Inflammatory macrophage (primary cell): ENCODE measurements at places on chromosomes 6 and 20.

- peak; percentile 11 for DNase-seq
Observed at GRCh38 chr6:169868458-169868857, 117.0 kb downstream of the ERMARD start.

DNA sequence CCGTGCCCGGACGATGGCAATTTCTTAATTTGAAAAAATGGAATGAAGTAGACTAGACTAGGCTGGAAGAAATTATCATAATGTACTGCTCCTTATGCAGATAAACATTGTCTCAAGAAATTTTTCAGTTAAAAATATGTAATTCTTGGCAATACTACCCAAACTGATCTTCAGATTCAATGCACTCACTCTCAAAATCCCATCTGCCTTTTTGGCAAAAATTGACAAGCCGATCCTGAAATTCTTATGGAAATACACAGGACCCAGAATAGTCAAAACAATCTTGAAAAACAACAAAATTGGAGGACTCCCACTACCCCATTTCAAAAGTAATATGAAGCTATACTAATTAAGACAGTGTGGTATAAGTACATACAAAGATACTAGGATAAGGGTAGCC is 19.0 kb downstream of the SLC23A2 start:
- DNase-seq, result no peak

DNA sequence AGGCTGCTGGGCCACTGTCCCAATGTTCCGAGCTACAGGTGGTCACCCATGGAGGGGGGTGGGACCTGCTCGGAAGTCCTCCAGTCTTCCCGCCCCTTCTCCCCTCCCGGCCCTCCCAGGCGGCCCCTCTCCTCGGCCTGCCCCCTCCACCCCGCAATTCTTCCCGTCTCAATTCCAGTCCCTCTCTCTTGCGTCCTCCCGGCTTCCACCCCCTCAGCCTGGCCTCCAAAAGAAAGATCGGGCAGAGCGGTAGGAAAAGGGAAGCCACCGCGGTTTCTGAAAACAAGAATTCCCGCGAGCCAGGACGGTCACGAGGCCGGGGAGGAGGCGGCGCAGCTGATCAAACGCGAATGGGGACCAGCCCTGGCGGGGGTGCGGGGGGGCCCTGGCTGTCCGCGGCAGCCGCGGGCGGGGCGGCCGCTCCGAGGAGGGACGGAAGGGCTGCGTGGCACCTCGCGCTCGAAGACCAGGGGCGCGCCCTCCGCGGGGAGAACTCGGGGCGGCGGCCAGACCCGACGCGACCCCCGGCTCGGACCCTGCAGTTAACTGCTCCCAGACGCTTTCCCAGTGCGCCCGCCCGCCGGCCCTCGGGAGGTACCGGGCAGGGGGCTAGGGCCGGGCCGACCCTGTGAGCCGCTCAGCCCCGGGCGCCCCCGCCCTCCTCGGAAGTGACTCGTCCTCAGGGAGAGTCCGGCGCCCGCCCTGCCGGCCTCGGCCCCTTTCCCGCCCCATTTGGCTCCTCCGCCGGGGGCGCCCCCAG is 1.0 kb downstream of the PXDC1 start:
- DNase-seq, result peak; percentile 88

DNA sequence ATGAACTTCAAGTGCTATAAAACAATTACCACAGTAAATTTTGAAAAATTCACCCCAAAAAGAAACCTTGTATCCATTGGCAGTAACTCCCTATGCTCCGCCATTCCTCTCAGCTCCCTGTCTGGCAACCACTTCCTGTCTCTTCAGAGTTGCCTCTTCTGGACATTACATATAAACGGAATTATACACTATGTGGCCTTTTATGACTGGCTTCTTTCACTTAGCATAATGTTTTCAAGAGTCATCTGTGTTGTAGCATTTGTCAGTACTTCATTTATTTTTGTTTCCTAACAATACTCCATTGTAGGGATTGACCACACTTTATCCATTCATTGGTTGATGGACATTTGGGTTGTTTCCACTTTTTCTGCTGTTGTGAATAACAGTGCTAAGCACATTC is 50.1 kb downstream of the CEP43 start:
- no peak for DNase-seq

DNA sequence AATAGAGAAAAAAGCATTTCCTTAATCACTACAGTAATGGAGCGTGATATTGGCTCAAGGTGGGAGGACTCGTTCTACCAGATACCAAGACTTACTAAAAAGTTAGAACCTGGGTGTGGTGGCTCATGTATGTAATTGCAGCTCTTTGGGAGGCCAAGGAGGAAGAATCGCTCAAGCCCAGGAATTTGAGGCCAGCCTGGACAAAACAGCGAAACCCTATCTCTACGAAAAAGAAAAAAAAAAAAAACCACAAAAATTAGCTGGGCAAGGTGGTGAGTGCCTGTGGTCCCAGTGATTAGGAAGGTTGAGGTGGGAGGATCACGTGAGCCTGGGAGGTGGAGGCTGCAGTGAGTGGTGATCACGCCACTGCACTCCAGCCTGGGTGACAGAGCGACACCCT is 24.0 kb upstream of the ATRN start:
- no peak for DNase-seq

DNA sequence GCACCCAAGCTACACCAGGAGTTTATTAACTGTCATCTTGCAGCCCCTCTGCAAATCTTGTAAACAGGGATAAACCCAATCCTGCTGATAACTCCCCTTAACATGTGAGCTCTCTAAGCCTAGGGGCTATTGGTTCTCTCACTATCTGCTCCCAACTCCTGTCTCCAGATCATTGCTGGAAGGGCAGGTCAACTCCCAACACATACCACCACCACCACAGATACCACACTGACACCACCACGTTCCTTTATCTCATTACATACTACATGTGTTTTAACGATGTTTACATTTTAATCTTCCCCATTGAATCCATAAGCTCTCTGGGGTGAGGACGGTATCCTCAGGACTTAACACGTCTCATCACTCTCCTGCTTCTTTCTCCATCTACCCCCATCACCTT is 51.8 kb downstream of the SIM1 start:
- DNase-seq, result no peak

- no peak for DNase-seq
Observed at GRCh38 chr6:79824202-79824601, 123.2 kb downstream of the ELOVL4 start.

DNA sequence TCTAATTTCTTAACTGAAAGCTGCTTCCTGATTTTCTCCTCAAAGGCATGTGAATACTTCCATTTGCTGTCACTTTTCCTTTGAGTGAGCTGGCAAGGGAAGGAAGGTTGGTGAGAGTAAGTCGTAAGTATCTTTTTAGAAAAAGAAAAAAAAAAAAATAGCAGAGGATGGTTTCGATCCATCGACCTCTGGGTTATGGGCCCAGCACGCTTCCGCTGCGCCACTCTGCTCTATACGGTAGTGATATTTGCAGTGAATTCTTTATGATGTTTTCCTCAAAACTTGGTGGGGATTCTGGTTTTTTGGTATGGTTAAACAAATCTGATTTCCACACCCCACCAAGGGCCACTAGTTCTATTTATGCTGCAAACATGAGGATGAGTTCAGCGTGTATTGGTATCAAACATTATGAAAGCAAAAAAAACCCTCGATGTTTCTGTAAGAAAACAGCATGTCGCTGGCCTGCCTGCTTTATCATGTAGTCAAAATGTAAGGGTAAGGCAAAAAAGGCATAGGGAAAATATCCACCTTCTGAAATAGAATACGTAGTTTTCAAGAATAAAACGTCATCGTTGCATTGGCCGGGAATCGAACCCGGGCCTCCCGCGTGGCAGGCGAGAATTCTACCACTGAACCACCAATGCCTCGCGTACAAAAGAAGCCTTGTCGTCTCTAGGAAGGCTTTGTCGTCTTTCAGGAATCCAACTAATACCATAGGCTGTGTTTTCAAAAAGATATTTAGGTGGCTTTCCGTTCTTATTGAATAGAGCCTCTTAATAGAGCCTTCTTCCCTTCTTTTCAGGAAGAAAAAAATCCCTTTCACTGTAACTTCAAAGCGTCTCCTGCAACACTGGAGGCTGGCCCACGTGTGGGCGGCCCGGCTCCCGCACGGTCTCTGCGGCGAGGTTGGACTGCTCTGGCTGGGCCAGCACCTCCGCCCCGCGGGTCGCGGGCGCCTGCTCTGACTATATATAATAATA is 9.6 kb downstream of the OR2B2 start:
- peak; percentile 83 for DNase-seq

DNA sequence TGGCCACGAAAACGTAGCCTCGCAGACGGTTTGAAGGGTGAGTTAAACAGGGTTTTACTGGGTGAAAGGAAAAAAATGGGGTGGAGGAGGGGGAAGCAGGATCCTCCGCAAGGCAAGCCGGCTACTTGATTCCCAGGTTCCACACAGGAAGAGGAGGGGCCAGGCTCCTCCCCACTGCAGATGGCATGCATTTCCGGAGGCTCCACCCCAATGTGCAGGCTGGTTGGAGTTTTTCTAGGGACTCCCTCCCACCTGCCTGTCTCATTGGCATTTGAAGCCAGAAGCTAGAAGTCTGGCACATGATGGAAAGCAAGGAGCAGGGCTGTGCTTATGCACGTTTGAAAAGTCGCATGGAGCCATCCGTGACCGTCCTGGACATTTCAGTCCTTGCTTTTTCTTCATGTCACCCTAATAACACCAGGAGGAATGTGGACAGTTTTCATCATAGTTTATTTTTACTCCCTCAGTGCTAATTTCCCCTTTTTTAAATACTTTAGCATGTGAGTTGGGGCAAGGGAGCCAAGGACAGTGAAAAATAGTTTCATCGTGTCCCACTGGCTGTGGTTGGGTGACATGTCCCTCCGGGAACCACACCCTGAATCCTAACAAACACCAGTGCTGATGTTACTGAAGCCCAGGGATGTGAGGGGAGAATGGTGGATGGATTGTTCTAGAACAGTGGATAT is 100.1 kb upstream of the INSM1 start:
- peak; percentile 89 for DNase-seq

DNA sequence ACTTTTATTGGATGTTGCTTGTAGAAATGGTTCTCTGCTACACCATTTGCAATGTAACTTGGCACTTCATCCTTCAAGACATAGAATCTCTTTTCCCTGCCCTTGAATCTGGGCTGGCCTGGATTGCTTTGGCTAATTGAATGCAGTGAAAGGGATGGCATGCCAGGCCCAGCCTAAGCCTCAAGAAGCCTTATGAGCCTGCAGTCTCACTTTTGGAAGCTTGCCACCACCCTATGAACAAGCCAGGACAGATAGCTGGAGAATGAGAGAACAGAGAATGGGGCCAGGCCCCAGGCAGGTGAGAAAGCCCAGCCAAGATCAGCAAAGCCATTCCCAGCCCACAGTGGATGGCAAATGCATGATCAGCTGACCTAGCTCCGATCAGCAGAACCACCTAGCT is 350.7 kb upstream of the RNF24 start:
- DNase-seq, result no peak

DNA sequence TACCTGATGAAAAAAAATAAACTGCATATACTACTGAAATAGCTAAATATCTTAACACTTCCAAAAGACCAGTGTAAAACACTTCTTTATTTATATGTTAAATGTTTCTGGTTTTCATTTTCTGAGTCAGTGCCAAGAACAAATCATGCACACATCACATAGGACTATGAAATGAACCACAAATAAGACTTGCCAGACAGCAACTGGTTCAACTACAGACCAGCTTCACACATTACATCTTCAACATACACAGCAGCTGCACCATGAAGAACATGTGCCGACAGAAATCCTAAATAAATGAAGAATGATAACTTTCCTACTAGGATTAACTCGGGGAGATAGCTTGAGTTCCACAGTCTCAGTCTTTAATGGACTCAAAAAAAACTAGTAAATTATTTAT is 168.3 kb upstream of the STXBP5 start:
- DNase-seq, result no peak

DNA sequence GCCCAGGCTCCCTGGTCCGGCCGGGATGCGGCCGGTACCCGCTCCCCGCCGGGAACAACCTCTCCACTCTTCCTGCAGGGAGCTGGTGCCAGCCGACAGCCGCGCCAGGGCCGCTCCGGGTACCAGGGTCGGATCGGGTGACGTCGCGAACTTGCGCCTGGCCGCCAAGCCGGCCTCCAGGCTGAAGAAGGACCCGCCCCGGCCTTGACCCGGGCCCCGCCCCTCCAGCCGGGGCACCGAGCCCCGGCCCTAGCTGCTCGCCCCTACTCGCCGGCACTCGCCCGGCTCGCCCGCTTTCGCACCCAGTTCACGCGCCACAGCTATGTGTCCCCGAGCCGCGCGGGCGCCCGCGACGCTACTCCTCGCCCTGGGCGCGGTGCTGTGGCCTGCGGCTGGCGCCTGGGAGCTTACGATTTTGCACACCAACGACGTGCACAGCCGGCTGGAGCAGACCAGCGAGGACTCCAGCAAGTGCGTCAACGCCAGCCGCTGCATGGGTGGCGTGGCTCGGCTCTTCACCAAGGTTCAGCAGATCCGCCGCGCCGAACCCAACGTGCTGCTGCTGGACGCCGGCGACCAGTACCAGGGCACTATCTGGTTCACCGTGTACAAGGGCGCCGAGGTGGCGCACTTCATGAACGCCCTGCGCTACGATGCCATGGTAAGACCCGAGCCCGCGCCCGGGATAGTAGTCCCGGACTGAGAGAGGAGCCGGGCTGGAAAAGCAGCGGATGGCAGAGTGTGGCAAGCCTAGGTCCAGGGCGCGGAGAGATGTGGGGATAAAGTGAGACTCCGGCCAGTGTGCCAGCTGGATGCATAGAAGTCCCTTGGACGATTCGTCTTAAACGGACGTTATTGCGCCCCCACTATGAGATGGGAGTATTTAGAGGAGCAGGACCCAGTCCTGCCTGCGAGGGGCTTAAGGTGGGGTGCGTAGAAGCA is at the start of gene NT5E:
Gene NT5E (plus strand): TSS at position 266 of the 942 bp plus-strand sequence. CDS start 57 bp downstream, at position 323.
- no peak for DNase-seq

DNA sequence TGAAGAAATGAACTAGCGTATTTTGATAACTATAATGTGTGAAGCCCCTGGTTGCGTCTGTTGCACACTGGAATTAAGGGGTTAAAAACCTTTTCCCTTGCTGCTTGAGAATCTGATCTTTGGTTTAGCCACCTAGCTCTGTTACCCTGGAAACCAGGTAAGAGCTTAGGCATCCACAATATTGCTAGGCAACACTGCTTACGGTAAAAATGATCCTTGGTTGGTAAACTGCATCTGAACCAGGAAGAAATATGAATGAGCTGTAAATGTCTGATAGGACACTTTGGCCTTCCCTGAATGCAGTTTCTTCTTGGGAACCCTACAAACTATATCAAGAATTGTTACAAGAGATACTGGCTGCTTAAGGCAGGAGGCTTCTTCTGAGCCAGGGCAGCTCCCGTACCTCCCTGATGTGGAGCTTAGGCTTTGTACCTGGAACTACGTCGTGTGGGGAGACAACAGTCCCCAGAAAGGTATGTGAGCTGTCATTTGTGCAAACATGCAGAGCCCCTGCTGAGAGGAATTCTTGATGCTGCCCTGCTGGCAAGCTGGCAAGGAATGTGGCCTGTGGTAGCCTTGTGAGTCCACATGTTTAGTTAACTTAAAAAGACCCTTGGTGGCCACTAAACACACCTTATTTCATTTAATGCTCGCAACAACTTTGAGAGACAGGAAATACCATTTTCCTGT is 18.4 kb downstream of the UBE3D start:
- DNase-seq, result no peak

DNA sequence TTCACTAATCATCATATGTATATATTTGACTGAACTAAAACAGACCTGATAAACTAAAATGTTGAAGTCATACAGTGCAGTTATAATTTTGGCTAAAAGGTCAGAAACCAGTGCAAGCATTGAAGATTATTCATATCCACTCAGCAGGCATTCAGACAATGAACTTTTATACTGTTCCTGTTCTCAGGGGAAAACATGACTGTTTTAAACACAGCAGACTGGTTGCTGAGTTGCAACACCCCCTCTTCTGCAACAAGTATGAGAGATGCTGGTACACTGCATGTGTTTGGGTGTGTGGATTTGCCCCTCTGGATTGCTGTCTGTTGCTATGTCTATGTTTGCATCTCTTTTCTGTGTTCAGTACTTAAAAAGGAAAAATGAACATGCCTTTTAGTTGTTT is 206.8 kb downstream of the EYA4 start:
- no peak for DNase-seq
